ENCODE measurements at places on chromosomes 6 and 20.

DNA sequence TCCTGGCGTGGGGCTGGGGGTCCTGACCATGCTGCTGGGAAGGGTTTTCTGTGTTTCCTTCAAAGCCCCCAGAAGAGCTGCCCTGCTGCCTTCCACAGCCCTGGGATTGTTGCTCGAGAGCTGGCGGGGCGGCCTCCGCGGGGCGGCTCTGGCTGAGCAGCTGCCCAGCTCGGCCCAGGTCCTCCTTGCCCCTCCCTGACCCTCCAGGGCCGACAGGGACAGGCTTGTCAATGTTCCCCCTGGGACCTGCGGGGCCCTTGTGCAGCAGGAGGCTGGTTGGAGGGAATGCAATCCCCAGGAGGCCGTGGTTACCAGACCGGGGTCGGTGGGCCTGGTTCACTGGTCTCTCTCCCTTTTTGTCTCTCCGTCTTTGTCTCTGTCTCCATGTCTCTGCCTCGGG, 19.9 kb downstream of the GATA5 start:
- DNase-seq: no peak

- no peak for DNase-seq
Observed at GRCh38 chr6:8831366-8832152, 396.2 kb upstream of the SLC35B3 start.

DNA sequence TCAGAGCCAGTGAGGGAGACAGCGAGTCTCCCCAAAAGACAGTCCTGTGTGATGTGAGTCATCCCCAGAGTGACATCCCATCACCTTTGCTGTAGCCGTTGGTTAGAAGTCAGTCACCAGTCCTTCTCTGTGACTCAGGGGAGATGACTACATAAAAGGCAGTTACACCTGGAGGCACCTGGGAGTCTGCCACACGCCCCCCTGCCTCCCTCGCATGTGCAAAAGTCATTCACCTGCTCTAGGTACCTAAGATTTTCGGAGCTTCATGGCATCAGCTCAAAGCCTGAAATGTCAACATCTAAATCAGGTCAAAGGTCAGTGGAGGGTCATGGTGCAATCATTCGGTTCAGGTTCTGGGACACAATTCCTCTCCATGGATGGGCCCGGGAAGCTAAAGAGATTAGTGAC, 50.3 kb downstream of the PRR18 start:
- no peak for DNase-seq

DNA sequence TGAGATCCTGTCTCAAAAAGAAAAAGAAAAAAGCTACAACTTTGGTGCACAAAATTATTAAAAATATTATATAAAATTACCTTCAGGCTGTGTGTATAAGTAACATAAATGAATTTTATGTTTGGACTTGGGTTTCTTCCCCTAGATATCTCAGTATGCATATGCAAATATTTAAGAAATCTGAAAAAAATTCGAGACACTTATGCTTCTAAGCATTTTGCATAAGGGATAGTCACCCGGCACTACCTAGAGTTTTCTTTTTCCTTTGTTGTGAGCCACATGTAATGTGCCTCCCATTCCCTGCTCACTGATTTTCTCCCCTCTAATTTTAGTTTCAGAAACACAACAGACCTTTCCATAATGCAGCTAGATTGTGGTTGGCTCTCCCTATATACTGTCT, 79.4 kb downstream of the NCOA3 start:
- DNase-seq: no peak

GRCh38 chr20:4880051-4880450, 121.3 kb downstream of the SLC23A2 start:
- DNase-seq: no peak

Data from stimulated activated naive CD4-positive, alpha-beta T cell (primary cell).